ENCODE measurements at places on chromosomes 6 and 20.

- no peak for DNase-seq
Measured at GRCh38 chr6:50744976-50745375, 31.6 kb downstream of the TFAP2D start.

- no peak for DNase-seq
Measured at GRCh38 chr6:16089232-16090062, 39.4 kb upstream of the MYLIP start.

- no peak for DNase-seq
Measured at GRCh38 chr20:57508381-57508780, 16.6 kb downstream of the CTCFL start.

GRCh38 chr20:13274275-13274861 is 53.3 kb downstream of the ISM1 start:
- peak; percentile 38 for DNase-seq

GRCh38 chr6:121597654-121598053 is 162.2 kb downstream of the GJA1 start:
- DNase-seq = no peak

DNA sequence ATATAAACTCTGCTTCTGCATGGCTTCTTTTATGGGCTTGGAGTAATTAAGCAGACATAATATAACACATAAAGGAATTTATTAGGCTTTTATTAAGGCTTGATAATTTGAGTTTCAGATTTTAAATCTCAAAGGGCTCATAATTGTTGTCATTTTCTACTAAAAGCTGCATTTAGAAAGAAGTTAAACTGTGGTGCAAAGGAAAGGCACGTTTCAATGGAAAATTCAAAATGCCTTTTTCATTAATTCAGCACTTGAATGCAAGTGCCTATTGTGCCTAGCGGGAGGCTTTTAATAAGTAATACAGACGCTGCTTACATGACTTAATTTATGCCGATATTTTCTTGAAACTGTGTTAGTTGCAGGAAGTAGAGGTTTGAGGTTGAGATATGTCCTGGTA is 431.8 kb upstream of the SOX4 start:
- no peak for DNase-seq

- DNase-seq = peak; percentile 70
Measured at GRCh38 chr6:101847690-101848089, 454.2 kb downstream of the GRIK2 start.

GRCh38 chr20:6919792-6920468 is 152.4 kb downstream of the BMP2 start:
- DNase-seq = no peak

- no peak for DNase-seq
Measured at GRCh38 chr20:25032065-25032477, 25.9 kb downstream of the ACSS1 start.

GRCh38 chr6:127026247-127026646 is 92.2 kb upstream of the RSPO3 start:
- DNase-seq = peak; percentile 86

GRCh38 chr20:47561603-47562583 is 60.2 kb downstream of the NCOA3 start:
- DNase-seq = no peak

GRCh38 chr20:40768105-40768504 is 79.1 kb upstream of the MAFB start:
- no peak for DNase-seq

- no peak for DNase-seq
Measured at GRCh38 chr6:13454286-13455221, 32.8 kb downstream of the GFOD1 start.

DNA sequence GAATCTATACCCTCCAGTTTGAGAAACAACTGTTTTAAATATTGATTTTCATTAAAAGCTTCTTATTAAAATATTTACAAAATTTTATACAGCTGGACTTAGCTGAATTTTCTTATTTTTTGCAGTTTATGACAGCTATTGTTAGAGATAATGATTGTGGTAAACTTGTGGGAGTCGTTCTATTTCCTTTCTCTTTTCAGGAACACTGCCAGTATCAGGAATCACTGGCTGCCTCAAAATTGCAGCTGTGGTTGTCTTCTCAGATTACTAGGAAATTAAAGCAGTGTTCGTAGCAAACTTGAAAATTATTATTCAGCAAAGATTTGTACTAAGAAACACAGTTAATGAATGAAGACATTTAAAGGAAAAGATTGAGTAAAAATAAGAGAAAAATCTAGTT is 311.0 kb downstream of the CENPW start:
- no peak for DNase-seq

GRCh38 chr20:52279706-52280105 is 88.1 kb upstream of the ZFP64 start:
- no peak for DNase-seq

- peak; percentile 93 for DNase-seq
Measured at GRCh38 chr6:122033564-122034181, 365.8 kb upstream of the HSF2 start.

DNA sequence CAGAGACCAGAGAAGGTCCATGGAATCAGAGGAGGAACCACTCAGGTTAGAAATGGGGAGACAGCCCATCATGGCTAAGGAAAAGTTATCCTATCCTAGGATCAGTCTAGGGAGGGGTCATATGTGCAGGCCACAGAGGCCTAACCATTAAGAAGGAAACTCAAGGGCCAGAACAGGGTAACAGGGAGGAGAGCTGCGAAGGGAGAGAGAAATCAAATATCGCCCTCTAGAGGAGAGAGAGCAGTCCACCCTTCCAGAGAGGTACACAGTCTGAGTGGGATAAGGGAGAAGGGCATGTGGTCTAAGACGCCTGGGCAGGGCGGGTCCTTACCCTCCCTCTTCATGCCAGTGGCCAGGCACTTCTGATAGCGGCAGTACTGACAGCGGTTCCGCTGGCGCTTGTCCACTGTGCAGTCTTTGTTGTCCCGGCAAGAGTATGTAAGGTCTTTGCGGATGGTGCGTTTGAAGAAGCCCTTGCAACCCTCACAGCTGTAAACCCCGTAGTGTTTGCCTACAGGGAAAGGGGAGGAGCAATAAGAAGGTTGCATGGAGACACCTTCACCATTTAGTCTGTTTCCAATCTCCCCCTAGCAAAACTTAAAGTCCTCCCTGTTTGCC is 2.9 kb downstream of the RXRB start:
- DNase-seq = peak; percentile 87
